ENCODE measurements at places on chromosomes 1 and 21.

GRCh38 chr1:27547220-27548116, 56.5 kb downstream of the AHDC1 start:
- no peak for DNase-seq

- peak; percentile 52 for DNase-seq
Observed at GRCh38 chr1:220696863-220697231, 6.7 kb downstream of the C1orf115 start.

DNA sequence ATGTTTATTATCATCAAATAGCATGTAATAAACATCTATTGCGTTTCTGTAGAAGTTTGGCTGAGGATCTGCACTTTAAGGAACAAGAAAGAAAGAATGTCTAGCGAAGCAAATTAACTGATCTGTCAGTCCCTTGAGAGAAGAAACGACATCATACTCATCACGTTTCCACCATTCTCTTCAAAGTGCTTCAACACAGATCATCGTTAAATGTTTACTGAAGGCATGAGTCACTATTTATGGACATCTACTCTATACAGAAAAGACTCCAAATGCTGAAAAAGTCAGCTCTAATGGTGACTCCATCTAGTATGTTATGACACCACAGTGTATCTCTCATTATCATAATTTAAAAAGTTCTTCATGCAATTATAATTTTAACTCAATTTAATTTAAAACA, 369.1 kb downstream of the RGS7 start:
- no peak for DNase-seq

- DNase-seq, result no peak
Observed at GRCh38 chr21:45323487-45324311, 36.0 kb upstream of the POFUT2 start.

DNA sequence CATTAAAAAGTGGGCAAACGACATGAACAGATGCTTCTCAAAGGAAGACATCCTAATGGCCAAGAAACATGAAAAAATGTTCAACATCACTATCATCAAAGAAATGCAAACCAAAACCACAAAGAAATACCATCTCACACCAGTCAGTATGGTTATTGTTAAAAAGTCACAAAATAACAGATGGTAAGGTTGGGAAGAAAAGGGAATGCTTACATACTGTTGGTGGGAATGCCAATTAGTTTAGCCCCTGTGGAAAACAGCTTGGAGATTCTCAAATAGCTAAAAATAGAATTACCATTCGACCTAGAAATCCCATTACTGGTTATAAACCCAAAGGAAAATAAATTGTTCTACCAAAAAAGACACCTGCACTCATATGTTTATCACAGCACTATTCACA, 369.4 kb downstream of the KCNH1 start:
- peak; percentile 31 for DNase-seq

GRCh38 chr1:201219481-201220387, 29.1 kb downstream of the IGFN1 start:
- no peak for DNase-seq

DNA sequence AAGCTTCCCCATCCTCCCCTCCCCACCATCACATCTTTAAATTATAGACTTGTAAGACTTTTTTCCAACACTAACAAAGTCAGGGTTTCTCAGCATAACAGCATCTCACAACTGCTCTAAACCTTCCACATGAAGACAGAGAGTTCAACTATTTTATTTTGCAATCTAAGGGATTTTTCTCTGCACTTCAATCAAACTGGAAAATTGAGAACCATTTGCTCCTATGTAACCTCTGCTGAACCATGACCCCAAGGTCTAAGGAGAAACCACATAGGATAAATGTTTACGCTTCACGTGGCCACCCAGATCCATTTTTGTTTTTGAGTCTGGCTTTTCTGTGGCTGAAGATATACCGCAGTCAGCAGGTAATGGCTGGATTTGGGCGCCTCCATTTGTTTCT, 13.2 kb downstream of the ERRFI1 start:
- no peak for DNase-seq

Data from fibroblast of skin of abdomen (primary cell).